ENCODE measurements at places on chromosomes 2 and 18.

- DNase-seq = no peak
These were observed 554.6 kb downstream of the DSC3 start for GRCh38 chr18:30487962-30488361.

DNA sequence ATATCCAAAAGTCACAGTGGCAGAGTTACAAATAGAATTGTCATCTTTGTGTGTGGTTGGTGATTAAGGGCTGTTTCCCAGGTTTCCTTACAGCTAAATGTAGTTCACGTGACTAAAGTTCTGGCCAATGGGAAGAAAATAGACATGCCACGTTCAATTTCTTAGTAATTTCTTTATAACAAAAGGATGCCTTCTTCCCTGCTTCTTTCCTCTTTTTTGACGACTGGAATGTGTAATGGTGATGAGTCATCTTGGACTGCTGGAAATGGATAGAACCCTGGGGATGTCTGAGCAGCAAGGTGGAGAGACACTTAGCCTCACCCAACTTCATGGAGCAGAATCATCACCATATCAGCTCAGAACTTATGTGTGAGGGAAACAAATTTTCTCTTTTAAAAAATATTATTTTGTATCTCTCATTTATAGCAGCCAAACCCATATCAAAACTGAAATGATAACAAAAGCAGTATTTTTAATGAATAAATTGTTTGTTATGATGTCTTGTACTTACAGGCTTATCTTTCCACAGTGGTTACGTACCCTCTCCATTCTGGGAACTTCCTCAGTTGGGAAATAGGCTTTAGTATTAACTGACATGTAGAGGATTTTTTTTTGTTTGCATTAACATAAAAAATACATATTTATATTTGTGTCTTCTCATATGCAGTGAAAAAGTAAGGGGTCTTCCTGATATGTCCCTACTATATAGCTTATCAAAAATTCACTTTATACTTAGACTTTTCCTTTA, 91.1 kb upstream of the CDH2 start:
- DNase-seq = no peak

GRCh38 chr18:75034937-75035336, 174.0 kb downstream of the PTGR3 start:
- peak; percentile 7 for DNase-seq

DNA sequence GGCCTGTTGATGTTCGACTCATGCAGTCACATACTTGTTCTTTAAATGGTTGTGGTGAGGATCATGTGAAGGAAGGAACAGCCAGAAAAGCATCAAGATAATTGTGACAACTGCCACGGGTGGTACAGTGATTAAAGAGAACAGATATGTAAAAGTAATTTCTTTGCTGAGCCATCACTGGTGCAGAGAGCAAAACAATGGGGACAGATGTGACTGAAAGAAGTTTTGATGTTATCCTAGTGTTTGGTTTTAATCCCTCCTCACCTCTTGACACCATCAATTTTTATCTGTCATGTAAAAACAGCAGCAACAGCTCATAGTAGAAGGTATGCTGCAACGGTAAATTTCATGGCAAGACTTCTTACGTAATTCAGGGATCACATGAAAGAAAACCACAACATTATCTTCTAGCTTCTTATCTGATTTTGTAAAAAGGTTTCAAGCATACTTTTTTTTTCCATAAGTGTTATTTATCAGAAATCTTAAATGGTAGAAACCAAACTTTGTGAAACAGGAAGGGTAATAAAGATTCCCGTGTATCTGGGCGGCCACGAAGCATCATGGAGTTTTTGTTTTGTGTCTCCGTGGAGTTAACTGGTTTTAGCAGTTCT, 65.2 kb downstream of the PLCL1 start:
- no peak for DNase-seq

GRCh38 chr18:35118641-35119040, 77.4 kb downstream of the MAPRE2 start:
- DNase-seq = no peak

GRCh38 chr2:44555700-44556099, 194.0 kb downstream of the CAMKMT start:
- DNase-seq = no peak

GRCh38 chr2:10034333-10035052, 8.9 kb upstream of the KLF11 start:
- DNase-seq = no peak

- DNase-seq = no peak
These were observed 4.8 kb downstream of the TNFRSF11A start for GRCh38 chr18:62329691-62330454.

DNA sequence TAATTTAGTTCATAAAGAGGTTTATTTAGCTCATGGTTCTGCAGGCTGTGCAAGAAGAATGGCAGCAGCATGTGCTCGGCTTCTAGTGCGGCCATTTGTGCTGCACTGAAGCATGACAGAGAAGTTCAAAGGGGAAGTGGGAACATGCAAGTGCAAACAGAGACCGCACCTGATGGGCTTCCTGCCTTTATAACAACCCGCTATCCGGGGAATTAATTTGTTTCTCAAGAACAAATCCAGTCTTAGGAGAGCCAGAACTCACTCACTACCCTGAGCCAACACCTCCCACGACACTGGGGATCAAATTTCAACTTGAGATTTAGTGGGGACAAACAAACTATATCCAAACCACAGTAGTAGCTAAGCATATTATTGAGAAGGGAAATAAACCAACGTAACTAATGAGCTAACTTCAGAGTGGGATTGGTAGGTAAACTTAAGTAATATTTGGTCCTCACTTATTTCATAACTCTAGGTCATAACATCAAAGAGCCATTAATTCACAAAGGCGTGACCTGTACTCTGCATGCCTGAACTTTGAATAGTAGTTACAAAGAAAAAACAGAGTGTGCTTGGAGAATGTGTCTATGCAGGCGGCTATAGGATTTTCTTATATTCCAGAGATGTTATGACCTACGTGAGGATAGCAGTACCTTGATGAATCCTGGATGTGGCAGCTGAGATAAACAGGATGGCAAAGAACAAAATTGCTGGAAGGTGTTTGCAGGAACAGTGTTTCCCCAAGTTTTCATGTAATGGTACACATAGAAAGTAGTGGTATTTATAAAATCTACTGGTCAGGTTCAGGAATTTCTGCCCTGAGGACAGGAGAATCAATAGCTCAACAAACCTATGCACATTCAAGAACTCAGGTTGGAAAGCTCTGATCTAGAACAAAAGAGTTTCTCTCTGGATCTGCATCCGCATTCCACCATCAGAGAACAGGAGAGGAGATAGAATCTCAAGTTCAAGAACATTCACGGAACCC, 845.9 kb upstream of the ID2 start:
- DNase-seq = peak; percentile 74

DNA sequence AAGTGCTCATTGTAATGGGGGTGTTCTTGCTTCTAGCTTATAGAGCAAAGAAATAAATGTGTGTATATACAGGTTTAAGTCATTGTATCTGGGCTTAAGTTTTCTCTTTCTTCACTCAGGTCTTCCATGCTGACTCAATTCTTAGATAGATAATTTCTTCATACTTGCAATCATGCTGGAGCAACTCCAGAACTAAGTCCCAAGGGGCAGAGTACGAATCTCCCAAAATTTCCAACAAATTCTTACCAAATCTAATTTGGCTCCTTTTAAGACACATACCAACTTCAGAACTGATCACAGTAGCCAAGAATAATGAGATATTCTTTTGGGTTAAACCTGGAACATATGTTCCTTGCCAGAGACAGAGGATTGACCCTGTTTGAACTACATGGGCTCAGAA, 4.3 kb upstream of the SPAG16 start:
- no peak for DNase-seq

All from NCI-H187 treated with DMSO at 0.1 percent for 48 hours (cell line).